Mesangial cell (primary cell): ENCODE measurements at places on chromosomes 3 and 15. TPM values are rescaled to one million over a fixed set of nuclear protein-coding genes. Genes with fewer than 3 reads are reported as not detected.

Gene BTD
- total RNA-seq, result 15.3 and 34.5 TPM in 2 replicates

Gene FBN1
- 137 and 199 TPM in 2 replicates for total RNA-seq

Gene LRRC31
- not detected in 2 replicates for total RNA-seq

Gene IL16
- total RNA-seq, result not detected in 2 replicates

Gene NPAP1
- not detected in 2 replicates for total RNA-seq

Gene PLIN1
- 0.13 TPM in 1 of 2 replicates, not detected in the other for total RNA-seq

Gene MYD88
- total RNA-seq, result 26.2 and 34.0 TPM in 2 replicates

Gene GATM
- 2.1 and 3.2 TPM in 2 replicates for total RNA-seq

Gene CFAP92
- total RNA-seq, result not detected in 2 replicates

Gene NEK4
- 11.3 and 12.4 TPM in 2 replicates for total RNA-seq

Gene STXBP5L
- total RNA-seq, result under 0.01 TPM in 1 of 2 replicates, not detected in the other

Gene GOLGA6D
- total RNA-seq, result not detected in 2 replicates

Gene UBAP1L
- total RNA-seq, result 0.33 and 0.89 TPM in 2 replicates

Gene OR5K2
- not detected in 2 replicates for total RNA-seq

Gene SKOR1
- 0.25 TPM in 1 of 2 replicates, not detected in the other for total RNA-seq

Gene SOX2
- total RNA-seq, result not detected in 2 replicates

Gene CGNL1
- 5.9 and 45.4 TPM in 2 replicates for total RNA-seq

Gene FMN1
- 0.33 and 5.8 TPM in 2 replicates for total RNA-seq

Gene GABRG3
- not detected in 2 replicates for total RNA-seq

Gene EOMES
- not detected in 2 replicates for total RNA-seq

Gene DNAH12
- under 0.01 TPM in 1 of 2 replicates, not detected in the other for total RNA-seq

Gene PPARG
- total RNA-seq, result 18.3 and 21.3 TPM in 2 replicates

Gene AADACL2
- total RNA-seq, result not detected in 2 replicates

Gene PKM
- 1,172 and 1,728 TPM in 2 replicates for total RNA-seq

Gene EEF1AKMT4
- total RNA-seq, result 6.2 and 7.2 TPM in 2 replicates

Gene DCBLD2
- 566 and 596 TPM in 2 replicates for total RNA-seq

Gene UPK1B
- total RNA-seq, result 14.3 and 28.2 TPM in 2 replicates

Gene SMAD6
- 18.1 and 38.8 TPM in 2 replicates for total RNA-seq

Gene TMEM212
- not detected in 2 replicates for total RNA-seq

Gene SPTSSB
- not detected in 2 replicates for total RNA-seq

Gene ABTB1
- 4.4 and 36.8 TPM in 2 replicates for total RNA-seq

Gene PLA1A
- 0.16 and 3.9 TPM in 2 replicates for total RNA-seq

Gene EXD1
- under 0.01 TPM in 1 of 2 replicates, not detected in the other for total RNA-seq

Gene RAB27A
- 5.1 and 5.5 TPM in 2 replicates for total RNA-seq

Gene HCLS1
- total RNA-seq, result 0.49 and 0.51 TPM in 2 replicates

Gene SLC28A1
- not detected in 2 replicates for total RNA-seq

Gene UROC1
- not detected in 2 replicates for total RNA-seq

Gene LRTM1
- total RNA-seq, result not detected in 2 replicates

Gene MASP1
- total RNA-seq, result not detected in 2 replicates

Gene SNURF
- 3.8 TPM in 1 of 2 replicates, not detected in the other for total RNA-seq

Gene OR5H2
- total RNA-seq, result not detected in 2 replicates

Gene EFCC1
- total RNA-seq, result not detected in 2 replicates

Gene PLXND1
- total RNA-seq, result 125 and 347 TPM in 2 replicates

Gene MTMR10
- total RNA-seq, result 9.8 and 23.5 TPM in 2 replicates

Gene SNTN
- total RNA-seq, result not detected in 2 replicates

Gene FAM174B
- 1.3 and 2.8 TPM in 2 replicates for total RNA-seq

Gene POC1A
- 3.9 and 34.7 TPM in 2 replicates for total RNA-seq

Gene CA12
- 7.2 and 12.4 TPM in 2 replicates for total RNA-seq

Gene TEX55
- not detected in 2 replicates for total RNA-seq

Gene FAN1
- 6.0 and 11.2 TPM in 2 replicates for total RNA-seq

Gene GPR149
- total RNA-seq, result not detected in 2 replicates

Gene ANKDD1A
- total RNA-seq, result 0.65 and 0.76 TPM in 2 replicates
